CD8-positive, alpha-beta memory T cell (primary cell): ENCODE measurements at places on chromosomes 3 and 15. TPM values are rescaled to one million over a fixed set of nuclear protein-coding genes. Genes with fewer than 3 reads are reported as not detected.

GRCh38 chr3:21013566-21013965 is 737.4 kb downstream of the ZNF385D start:
- no peak overlapping the region for H3K4me3 ChIP-seq
- H3K27ac ChIP-seq, result no peak overlapping the region
- H3K36me3 ChIP-seq, result no peaks in the 10 kb centered on the region
- no peaks in the 10 kb centered on the region for H3K4me1 ChIP-seq

- peaks cover 42% of the 10 kb centered on the region for H3K4me1 ChIP-seq
- peak overlapping the region; percentile 88 for H3K4me3 ChIP-seq
- DNase-seq, result peak; percentile 7
- H3K36me3 ChIP-seq, result peaks cover 6% of the 10 kb centered on the region
- H3K27ac ChIP-seq, result peak overlapping the region; percentile 81
- H3K27me3 ChIP-seq, result no peaks in the 10 kb centered on the region
These were observed 426 bp downstream of the CBLB start for GRCh38 chr3:105868431-105868741.

GRCh38 chr3:51687431-51688205 is 16.6 kb downstream of the TEX264 start:
- peaks cover 82% of the 10 kb centered on the region for H3K4me1 ChIP-seq
- H3K4me3 ChIP-seq, result peak overlapping the region; percentile 62
- peak overlapping the region; percentile 62 for H3K27ac ChIP-seq
- DNase-seq, result no peak
- peaks cover 28% of the 10 kb centered on the region for H3K36me3 ChIP-seq

GRCh38 chr3:132660811-132661070 is 612 bp downstream of the UBA5 start:
- H3K36me3 ChIP-seq, result no peaks in the 10 kb centered on the region
- H3K27ac ChIP-seq, result peak overlapping the region; percentile 81
- DNase-seq, result no peak

DNA sequence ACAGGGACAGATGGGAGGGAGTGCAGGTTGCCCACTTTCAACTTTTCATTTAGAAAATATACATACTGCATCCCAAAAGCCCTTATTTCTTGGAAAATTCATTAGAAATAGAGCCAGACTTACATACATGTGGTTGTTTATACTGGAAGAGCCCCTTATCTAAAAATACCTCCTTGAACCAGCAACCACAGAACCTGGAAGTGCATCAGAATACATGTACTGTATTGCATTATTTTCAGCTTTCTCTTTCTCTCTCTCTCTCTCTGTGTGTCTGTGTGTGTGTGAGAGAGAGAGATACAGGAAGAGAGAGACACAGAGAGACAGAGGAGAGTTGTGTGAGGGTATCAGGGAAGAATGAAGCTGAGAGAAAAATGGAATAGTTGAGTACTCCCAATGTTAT is 29.5 kb upstream of the LSAMP start:
- H3K36me3 ChIP-seq, result no peaks in the 10 kb centered on the region
- H3K4me3 ChIP-seq, result no peak overlapping the region
- H3K27ac ChIP-seq, result no peak overlapping the region
- H3K27me3 ChIP-seq, result no peaks in the 10 kb centered on the region

DNA sequence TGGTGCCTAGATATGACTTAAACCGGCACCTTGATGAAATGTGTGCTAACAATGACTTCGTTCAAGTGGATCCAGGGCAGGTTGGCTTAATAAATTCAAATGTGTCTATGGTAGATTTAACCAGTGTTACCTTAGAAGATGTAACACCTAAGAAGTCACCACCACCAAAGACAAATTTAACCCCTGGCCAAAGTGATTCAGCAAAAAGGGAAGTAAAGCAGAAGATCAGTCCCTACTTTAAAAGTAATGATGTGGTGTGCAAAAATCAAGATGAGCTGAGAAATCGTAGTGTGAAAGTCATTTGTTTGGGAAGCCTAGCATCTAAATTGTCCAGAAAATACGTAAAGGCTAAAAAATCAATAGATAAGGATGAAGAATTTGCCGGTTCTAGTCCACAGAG is 1.1 kb downstream of the FAN1 start:
- H3K27ac ChIP-seq, result no peak overlapping the region
- peaks cover 6% of the 10 kb centered on the region for H3K36me3 ChIP-seq
- no peak overlapping the region for H3K4me3 ChIP-seq
- DNase-seq, result no peak
- H3K4me1 ChIP-seq, result no peaks in the 10 kb centered on the region
- no peaks in the 10 kb centered on the region for H3K27me3 ChIP-seq

GRCh38 chr15:76098685-76099084 is 38.9 kb downstream of the TMEM266 start:
- no peak overlapping the region for H3K4me3 ChIP-seq
- no peaks in the 10 kb centered on the region for H3K36me3 ChIP-seq
- DNase-seq, result no peak
- no peaks in the 10 kb centered on the region for H3K4me1 ChIP-seq

GRCh38 chr15:25761971-25762662 is 101.0 kb downstream of the ATP10A start:
- no peak overlapping the region for H3K27ac ChIP-seq
- no peaks in the 10 kb centered on the region for H3K36me3 ChIP-seq
- DNase-seq, result no peak
- H3K4me1 ChIP-seq, result no peaks in the 10 kb centered on the region

- DNase-seq, result no peak
- H3K4me1 ChIP-seq, result no peaks in the 10 kb centered on the region
- no peak overlapping the region for H3K27ac ChIP-seq
These were observed 20.5 kb upstream of the ABHD2 start for GRCh38 chr15:89067751-89068150.

DNA sequence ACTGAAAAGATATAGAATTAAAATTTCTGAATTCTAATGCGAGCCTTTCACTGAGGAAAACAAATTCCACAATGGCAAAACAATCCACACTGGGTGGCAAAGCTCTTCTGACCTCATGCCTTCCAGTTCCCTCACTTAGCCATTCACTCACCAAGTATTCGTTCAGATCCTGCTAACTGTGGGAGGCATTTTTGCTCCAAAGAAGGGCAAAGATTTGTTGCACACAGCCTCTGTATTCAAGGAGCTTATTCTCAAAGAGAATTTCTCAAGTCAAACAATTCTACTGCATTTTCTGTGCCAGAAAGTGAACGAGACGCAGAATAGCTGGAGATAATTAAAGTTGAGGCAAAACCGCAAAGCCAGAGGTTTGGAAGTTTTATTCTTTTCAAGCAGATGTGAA is 77.3 kb downstream of the CPNE4 start:
- no peaks in the 10 kb centered on the region for H3K4me1 ChIP-seq
- no peaks in the 10 kb centered on the region for H3K27me3 ChIP-seq
- H3K36me3 ChIP-seq, result no peaks in the 10 kb centered on the region
- H3K4me3 ChIP-seq, result no peak overlapping the region
- no peak for DNase-seq

DNA sequence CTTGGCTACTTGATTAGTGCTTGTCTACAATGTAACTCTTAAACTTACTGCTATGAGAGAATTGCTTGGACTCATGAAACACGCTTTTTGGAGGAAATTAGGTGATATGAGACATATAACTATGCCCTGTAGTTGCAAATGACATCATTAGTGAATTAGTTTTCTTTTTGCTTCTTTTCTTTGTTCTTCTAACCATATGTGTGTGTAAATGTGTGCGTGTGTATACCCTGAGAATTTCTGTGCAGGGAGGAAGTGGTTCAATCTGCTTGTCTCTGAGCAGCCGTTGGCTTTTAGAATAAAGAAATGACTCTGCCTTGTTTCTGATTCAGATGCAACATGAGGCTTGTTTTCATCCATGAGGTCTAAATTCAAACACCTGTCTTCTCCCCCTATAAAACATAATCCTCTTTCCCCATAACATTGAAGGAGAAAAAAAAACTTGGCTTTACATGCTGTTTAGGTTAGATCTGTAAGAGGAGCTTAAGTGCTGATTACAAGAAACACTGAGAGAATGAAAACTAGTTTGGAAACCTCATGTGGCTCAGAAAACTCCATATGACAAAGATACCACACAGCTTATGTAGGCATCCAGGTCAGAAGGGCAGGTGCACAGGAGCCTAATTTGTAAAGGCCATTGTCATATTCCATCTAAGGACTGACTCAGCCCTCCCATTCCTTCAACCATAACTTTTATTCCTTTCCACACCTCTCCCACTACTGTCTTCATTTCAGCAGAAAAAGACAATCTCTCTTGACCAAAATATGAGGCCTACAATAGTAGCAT is 30.5 kb upstream of the BLM start:
- no peak overlapping the region for H3K4me3 ChIP-seq
- H3K27ac ChIP-seq, result no peak overlapping the region
- no peaks in the 10 kb centered on the region for H3K27me3 ChIP-seq
- peaks cover 20% of the 10 kb centered on the region for H3K4me1 ChIP-seq
- H3K36me3 ChIP-seq, result no peaks in the 10 kb centered on the region

ANKRD28 gene
- total RNA-seq, result 40.2 TPM

SOX14 gene
- total RNA-seq, result not detected

SHC4 gene
- 5.7 TPM for total RNA-seq

CCDC39 gene
- total RNA-seq, result not detected

MYL3 gene
- not detected for total RNA-seq

CCR3 gene
- total RNA-seq, result not detected

TUBGCP5 gene
- 20.0 TPM for total RNA-seq

ZNF662 gene
- 1.5 TPM for total RNA-seq
